ENCODE measurements at places on chromosomes 12 and 14.

DNA sequence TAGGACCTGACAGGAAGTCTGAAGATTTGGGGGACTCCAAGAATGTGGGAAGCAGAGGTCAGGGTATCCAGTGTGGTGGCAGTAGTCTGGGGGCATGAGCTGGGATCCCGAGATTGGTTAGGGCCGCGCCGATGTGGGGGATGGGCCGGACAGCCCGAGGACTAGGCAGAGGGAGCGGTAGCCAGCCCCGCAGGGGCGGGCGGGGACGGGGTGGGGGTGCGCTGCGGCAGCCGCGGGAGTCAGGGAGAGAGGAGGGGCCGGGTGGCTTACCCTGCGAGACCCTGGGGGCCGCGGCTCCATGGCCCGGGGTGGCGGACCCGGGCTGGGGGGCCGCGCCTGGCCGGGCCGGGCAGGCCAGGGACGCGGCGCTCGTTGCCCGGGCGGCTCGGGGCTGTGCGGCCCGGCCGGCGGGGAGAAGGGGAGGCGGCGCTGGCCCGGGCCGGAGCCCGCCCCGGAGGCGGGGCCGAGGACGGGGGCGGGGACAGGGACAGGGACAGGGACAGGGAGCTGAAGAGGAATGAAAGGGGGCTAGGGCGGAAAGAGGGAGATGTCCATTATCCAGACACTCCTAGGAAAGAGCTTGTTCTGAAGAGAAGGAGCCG is 5.6 kb downstream of the ZNF385A start:
- peak; percentile 56 for DNase-seq

DNA sequence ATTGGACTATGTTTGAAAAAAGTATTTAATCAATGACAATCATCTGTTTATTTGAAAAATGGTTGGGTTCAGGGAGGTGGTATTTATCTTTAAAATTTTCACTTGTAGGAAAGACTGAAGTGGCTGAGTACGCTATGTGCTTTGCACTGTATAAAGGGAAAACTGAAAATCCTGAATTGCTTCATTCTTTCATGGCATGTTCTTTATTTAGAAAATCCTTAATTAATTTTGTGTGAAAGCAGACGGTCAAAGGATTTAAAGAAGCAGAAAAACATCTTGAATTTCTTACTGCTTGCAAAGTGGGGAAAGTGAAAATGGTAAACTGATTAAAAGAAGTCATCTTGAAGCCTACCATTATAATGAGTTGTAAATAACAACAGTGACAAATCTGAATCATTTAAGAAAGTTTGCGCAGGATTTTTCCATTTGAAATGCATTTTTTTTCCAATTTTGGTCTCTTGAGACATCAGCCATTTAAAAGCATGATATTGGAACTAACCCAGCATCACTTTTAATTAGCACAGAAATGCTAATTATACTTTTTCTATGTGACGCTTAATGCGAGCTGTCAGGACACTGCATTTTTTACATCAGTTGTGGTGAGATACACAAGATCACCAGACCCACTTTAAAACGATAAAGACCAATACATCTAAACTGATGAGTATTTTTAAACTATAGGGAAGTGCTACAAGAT is 169.0 kb downstream of the NEDD1 start:
- DNase-seq = no peak

DNA sequence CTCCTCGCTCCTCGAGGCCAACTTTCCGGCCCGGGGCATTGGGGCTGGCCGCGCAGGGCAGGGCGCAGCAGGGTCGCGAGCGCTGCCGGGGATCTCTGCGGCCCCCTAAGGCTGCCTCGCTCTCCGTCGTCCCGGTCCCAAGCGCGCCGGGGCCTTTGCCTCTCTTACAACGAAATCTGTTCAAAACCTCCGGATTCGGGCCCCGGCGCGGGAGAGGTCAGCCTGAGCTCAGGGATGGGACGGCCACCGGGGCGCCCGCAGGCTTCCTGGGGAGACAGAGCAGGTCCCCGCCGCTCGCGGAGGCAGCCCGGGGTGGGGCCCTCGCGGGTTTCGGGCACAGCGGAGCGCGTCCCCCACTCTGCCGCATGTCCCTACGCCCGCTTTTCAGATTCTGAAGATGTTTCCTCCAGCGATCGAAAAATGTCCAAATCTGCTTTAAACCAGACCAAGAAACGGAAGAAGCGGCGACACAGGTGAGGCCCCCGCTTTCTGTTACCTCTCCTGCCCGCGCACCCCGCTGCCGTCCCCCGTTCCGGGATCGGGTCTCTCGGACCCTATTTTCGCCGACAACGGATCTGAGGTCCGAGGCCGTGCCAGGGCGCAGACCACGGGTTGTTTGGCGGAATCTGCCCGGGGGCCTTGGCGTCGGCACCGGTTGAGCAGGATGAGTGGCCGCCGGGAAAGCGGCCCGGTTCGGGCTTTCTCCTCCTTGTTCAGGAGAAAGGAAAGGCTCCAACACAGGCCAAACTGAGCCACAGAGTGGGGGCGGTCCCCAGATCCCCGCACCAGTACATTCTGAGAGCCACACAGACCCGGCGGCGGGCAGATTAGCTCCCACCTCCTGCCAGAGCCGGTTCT is 1.8 kb downstream of the VSX2 start:
- no peak for DNase-seq

DNA sequence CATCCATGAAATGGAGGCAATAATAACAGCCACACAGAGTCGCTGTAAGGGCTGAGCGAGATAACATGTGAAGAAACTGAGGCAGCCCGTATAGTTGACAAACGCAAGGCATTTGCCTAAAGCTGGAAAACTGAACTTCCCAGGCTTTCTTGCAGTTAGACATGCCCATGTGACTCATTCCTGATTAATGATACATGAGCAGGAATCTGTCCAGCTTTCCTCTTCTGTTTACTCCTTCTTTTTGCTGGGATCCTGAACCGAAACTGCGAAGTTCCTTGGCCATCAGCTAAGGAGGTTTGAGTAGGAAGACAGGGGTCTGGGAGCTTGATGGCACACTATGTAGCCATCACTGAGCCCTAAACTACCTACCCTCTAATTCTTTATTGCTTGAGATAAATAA is 52.2 kb downstream of the ST8SIA1 start:
- no peak for DNase-seq

DNA sequence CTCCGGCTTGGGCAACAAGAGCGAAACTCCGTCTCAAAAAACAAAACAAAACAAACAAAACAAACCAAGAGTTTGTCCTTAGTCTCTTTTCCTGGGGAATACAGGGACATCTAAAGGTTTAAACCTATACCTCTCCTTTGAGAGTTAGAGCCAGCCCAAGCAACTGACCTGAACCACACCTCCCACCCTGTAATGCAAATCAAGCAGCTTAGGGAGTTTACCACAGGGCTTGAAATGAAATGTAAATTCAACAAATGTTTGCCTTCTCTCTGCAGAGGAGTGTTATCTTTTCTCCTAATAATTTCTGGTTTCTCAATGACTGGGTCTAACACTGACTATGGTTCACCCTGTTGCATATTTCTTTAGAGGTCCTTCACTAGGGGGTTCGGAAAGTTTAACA is 16.7 kb downstream of the PPP1CC start:
- DNase-seq = no peak

- no peak for DNase-seq
Measured at GRCh38 chr12:32305163-32305562, 94.2 kb upstream of the FGD4 start.

- DNase-seq = no peak
Measured at GRCh38 chr12:41697161-41697560, 447.5 kb downstream of the GXYLT1 start.

- no peak for DNase-seq
Measured at GRCh38 chr12:6539314-6539682, 5.0 kb downstream of the GAPDH start.

GRCh38 chr14:61596990-61597389 is 98.3 kb upstream of the HIF1A start:
- DNase-seq = no peak

- DNase-seq = no peak
Measured at GRCh38 chr12:10540776-10541205, 35.1 kb downstream of the EIF2S3B start.

DNA sequence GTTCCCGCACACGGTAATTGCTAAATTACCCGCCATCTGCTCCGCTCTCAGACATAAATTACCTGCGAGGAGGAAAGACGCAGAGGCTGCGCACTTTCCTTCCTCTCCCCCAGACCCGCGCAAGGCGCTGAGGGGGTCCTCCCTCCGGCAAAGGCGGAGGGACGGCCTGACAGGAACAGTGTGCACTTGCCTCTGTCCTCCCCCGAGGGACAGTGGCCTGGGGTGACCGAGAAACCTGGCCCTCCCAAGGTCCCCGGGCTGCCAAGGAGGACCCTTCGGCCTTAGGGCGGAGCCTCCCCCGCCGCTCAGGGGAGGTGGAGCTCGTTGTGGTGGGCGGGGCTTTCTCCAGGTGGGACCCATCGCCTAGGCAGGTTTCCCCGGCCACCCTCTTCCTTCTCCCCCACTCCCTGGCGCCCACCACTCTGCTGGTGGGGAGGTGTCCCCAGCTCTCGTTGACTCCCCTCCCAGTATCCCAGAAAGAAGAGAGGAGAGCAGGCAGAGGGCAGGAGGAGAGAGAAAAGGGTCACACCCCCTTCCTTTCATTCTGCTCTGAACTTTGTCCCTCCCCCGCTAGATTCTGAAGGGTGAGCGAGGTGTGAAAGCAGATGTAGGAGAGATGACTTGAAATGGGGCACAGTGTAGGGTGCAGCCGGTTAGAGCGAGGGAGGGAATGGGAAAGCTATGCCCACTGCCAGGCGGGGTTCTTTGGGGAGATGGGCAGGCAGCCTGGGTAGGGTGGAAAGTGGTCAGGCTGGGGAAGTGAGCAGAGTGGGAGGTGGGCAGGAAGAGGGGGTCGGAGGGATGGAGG is 11.4 kb upstream of the CALCOCO1 start:
- no peak for DNase-seq

DNA sequence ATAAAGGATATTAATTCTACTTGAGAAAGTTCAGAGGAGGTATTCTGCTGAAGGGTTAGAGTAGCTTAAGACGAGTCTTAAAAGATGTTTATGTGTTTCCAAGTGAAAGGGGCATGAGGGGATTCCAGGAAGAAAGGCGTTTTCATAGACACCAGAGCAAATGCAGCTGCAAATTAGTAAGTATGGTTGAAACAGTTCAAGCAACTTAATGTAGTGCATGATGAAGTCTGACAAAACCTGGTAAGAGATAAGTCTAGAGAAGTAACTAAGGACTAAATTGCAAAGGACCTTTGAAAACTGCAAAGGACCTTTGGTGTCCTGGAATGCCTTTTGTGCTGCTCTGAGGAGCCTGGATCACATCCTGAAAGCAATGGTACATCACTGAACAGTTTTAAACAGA is 11.5 kb downstream of the LUM start:
- no peak for DNase-seq

DNA sequence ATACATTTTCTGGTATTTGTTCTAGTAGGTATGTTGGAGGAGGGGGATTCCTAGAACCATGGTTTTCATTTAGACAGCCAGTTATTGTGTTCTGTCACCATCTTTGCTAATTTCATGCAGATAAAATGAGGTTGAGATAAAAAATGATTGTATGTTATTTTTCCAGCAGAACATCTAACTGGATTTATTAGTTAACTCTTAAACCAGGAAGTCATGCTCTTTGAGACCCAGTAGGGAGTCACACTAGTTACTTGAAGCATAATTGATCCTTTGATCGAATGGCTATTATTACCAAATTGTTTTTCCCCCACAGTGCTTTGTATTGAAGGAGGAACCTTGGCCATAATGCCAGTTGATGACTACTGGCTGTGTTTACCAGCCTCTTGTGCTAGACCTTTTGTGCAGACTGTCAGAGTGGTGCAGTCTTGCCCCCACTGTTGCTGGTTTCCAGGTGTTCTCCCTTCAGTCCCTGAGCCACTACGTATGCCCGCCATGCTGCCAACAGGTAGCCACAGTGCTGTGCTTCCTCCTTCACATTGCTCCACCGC is 6.0 kb downstream of the EID3 start:
- no peak for DNase-seq

GRCh38 chr14:49401373-49401772 is 184.8 kb downstream of the RPS29 start:
- DNase-seq = no peak

GRCh38 chr12:39429809-39430208 is 13.1 kb downstream of the KIF21A start:
- DNase-seq = no peak

- no peak for DNase-seq
Measured at GRCh38 chr12:48739618-48740269, 23.2 kb upstream of the CCNT1 start.

GRCh38 chr12:115998119-115998633 is 279.3 kb downstream of the MED13L start:
- DNase-seq = no peak

GRCh38 chr14:78709795-78710557 is 539.8 kb downstream of the NRXN3 start:
- no peak for DNase-seq
